ENCODE measurements at places on chromosomes 3 and 15. TPM values are rescaled to one million over a fixed set of nuclear protein-coding genes. Genes with fewer than 3 reads are reported as not detected.

Gene ACVR2B
- 7.8 TPM for total RNA-seq

Gene CKMT1A
- total RNA-seq = 0.41 TPM

DNA sequence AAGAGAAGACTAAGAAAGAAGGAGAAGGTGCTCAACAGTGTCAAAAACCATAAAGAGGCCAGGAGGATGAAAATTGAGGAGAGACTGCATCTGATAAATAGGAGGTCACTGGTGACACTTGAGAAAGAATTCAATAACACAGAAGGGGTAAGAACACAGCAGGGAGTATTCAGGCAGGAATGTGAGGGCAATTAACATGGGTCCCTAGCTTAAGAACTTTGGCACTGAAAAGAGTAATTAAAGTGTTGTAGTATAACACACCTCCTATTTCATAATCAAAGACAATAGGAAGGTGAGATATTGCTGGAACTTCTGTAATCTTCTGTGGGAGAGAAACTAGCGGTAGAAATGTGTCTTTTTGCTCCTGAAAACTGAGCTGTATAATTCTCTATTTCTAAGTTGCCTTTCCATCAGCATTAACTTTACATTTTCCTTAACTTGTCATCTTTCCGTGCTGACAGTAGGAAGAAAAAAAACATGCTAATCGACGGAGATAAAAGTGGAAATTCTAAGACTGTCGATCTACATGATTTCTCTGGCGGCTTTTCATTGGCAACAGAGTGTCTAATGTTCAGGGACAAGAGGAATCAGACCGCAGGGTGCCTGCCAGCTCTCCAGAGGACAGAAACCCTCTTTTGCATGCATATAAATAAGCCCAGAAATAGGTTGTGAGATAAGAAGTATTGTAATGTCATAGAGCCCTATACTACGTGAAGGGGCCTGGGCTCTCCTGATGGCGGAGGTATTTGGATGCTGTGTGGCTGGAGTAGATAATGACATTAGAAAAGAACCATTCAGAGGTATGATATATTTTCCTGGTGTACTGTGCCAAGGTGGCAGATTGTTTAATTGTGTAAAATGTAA lies 147.9 kb upstream of the GAP43 start:
- no peak overlapping the region for H3K27ac ChIP-seq
- no peaks in the 10 kb centered on the region for H3K4me1 ChIP-seq
- H3K27me3 ChIP-seq = no peaks in the 10 kb centered on the region
- no peak overlapping the region for H3K4me3 ChIP-seq

- H3K4me1 ChIP-seq = peaks cover 6% of the 10 kb centered on the region
- H3K27ac ChIP-seq = no peak overlapping the region
- no peak for DNase-seq
Observed at GRCh38 chr3:37072892-37073291, 79.6 kb downstream of the MLH1 start.

Gene PIERCE2
- not detected for total RNA-seq

DNA sequence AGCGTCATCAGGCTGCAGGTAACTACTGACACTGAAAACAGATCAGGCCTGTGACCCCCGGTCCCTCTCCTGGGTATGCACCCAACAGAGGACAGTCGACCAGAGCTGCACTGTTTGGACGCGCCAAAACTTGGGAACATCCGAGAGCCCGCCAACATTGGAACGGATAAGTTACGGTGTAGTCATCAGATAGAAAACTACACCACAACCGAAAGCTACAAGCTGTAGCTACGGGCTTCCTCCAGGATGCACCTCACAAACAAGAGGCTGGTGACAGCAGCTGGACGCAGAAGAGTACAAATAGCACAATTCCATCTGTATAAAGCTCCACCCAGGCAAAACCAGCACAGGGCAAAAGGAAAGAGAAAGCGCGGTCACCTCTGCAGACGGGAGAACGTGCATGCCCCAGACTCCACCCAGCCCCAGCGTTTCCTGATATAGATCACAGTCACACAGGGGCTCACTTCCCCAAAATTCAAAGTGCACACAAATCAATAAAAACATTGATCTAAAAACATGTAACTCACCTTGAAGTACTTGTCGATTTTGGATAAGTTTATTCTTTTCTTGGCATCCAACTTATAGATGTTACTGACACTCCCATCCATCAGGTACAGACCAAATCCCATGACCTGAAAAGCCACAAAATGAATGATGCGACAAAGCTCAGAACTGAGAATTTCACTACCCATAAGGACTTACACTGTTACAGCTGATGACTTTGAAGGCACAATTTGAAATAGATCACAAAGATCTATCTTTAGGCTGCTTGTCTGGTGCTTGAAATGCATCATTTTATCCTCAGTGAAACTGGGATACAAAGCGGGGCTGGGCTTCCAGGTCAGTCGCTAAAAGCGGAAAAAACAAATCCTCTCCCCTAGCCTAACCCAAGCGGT lies 43.3 kb downstream of the CYFIP1 start:
- H3K27me3 ChIP-seq = no peaks in the 10 kb centered on the region
- no peak for DNase-seq
- H3K4me1 ChIP-seq = no peaks in the 10 kb centered on the region
- peaks cover 19% of the 10 kb centered on the region for H3K36me3 ChIP-seq

DNA sequence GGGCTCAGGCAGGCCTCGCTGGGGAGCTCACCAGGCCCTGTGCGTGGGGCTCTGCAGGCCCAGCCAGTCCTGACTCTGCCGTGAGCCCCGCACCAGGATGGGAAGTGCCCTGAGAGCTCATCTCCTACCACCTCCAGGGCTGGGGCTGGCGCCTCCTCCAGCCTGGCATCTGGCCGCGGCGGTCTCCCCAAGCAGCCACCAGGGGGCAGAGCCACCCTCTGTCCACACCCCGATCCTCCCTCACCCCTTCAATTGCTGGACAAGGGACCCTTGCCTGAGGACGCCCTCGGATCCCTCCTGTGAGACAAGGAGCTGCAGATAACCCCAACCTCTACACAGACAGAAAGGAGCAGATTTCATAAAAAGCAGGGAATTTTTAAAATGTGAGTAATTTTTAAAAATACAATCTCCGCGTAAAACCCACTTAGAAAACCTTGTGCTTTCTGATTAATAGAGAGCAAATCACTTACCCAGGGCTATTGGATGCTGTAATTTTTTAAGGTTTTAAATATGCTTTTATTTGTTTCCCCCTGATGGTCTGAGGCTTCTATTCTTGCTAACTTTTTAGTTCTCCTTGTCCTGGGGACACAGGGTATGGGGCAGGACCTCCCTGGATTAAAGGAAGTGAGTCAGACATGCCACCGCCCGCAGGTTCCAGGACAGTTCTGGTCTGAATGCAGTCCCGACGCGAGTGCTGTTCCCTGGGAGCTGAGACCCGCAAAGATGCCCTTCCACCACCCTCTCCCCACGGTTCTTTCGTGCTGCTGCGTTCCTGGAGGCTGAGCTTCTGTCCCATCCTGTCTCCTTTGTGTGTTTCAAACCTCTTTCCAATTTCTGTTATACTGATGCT lies 52.3 kb upstream of the CHRNA7 start:
- no peaks in the 10 kb centered on the region for H3K36me3 ChIP-seq
- peaks cover 19% of the 10 kb centered on the region for H3K27me3 ChIP-seq
- H3K27ac ChIP-seq = no peak overlapping the region

DNA sequence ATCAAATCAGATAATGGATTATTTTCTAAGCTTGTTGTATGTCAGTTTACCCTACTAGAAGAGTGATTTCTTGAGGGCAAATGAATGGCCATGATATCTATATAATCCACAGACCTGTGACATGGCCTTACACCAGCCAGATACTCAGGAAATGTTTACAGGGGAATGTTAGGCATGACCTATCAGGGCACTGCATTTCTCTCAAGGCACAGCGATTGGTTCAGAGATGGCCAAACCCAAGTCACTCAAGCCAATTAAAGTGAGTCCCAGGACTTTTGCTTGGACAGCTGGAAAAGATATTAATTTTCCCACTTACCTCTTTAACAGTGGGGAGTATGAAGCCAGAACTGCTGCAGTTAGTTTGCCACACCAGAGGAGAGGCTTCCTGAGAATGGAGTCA lies 28.7 kb upstream of the GATA2 start:
- H3K27ac ChIP-seq = no peak overlapping the region
- no peak overlapping the region for H3K4me3 ChIP-seq
- DNase-seq = no peak
- H3K36me3 ChIP-seq = no peaks in the 10 kb centered on the region
- H3K27me3 ChIP-seq = peaks cover 28% of the 10 kb centered on the region
- no peaks in the 10 kb centered on the region for H3K4me1 ChIP-seq

DNA sequence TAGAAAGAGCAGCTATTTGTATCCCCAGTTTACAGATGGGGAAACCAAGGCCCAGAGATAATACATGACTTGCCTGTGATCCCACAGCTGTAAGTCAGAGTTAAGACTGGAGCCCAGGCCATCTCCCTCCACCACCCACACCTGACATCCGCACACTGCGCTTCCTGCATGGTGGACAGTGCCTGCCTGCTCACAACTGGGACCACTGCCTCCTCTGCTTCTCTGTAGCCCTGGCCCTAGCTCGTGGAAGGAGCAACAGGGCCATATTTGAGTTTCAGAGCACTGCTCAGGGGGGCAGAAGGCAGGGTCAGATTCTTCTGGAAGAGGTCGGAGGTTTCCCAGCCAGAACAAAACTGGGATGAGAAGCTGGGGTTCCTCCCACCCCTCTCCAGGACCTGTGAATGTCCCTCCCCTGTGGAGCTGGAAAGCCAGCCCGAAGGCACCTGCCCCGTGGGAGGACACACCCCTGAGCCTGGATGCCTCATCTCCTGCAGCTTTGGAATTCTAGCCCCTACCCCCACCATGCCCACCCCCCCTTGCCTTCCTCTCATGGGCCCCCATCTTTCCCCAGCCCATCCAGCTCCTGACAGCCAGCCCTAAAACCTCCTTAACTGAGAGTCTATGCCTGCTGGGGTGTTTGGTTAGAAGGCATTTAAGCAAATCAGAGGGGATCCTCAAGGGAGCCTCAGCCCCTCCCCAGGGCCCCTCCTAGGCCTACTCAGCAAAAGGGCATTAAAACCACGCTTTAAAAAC lies 100.1 kb downstream of the TPRA1 start:
- no peak overlapping the region for H3K4me3 ChIP-seq
- DNase-seq = no peak
- H3K4me1 ChIP-seq = no peaks in the 10 kb centered on the region
- H3K27me3 ChIP-seq = peaks cover 17% of the 10 kb centered on the region

DNA sequence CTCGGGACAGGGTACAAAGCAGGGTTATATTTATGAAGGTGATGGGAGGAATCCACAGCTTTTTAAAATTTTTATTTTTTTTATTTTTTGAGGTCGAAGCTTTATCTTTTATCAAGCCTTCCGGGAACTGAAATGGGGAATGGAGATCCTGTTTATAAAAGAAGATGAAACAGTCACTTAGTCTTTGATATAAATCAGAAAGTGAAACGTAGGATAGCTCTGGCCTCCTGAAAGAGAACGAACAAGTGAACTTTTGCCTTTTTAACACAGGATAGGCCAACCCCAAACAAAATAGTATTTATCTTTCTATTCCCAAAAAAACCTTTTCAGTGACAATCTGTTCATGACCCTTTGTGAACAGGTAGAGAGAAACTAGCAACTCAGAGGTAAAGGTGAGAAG lies 634.0 kb upstream of the LMCD1 start:
- no peak for DNase-seq
- H3K4me1 ChIP-seq = peaks cover 5% of the 10 kb centered on the region
- peak overlapping the region; percentile 2 for H3K27ac ChIP-seq
- H3K27me3 ChIP-seq = no peaks in the 10 kb centered on the region
- no peak overlapping the region for H3K4me3 ChIP-seq

Gene CPNE4
- not detected for total RNA-seq

DNA sequence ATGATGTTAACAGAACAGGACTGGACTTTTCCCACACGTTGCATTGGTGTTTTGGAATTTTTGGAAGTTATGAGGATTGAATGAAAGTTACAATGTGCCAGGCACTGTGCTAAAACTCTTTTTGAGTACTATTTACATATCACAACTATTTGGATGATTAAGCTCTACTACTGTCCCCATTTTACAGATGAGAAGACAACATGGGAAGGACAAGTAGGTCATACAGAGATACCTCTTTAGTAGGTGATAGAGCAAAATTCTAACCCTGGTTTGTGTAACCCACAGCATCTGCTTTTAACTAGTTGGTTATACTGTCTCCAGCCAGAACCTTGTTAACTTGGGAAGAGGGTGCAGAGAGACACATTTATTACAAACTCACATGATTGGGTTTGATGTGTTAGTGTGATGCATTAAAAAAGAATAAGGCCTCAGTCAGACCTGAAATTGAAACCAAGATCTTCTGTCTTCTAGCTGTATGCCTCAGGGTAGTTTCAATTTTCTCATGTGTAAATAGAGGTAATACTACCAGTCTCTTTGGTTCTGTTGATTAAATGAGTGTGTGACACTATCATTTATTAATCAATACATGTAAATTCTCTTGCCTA lies 1.4 kb downstream of the NDUFB4 start:
- H3K36me3 ChIP-seq = peaks cover 16% of the 10 kb centered on the region
- peaks cover 10% of the 10 kb centered on the region for H3K4me1 ChIP-seq
- peak overlapping the region; percentile 75 for H3K4me3 ChIP-seq
- no peak for DNase-seq
- H3K27me3 ChIP-seq = peaks cover 2% of the 10 kb centered on the region
